Stimulated activated CD8-positive, alpha-beta memory T cell treated with anti-CD3 and anti-CD28 coated beads, Interleukin-4, amount 100 ng/mL, for 24 hours (primary cell): ENCODE measurements at places on chromosomes 3 and 15.

GRCh38 chr15:91469632-91470567 is 369.8 kb downstream of the SV2B start:
- peak; percentile 30 for DNase-seq

GRCh38 chr3:25652921-25653320 is 11.8 kb downstream of the TOP2B start:
- no peak for DNase-seq

GRCh38 chr3:56406826-56407515 is 61.3 kb downstream of the ERC2 start:
- DNase-seq = no peak

DNA sequence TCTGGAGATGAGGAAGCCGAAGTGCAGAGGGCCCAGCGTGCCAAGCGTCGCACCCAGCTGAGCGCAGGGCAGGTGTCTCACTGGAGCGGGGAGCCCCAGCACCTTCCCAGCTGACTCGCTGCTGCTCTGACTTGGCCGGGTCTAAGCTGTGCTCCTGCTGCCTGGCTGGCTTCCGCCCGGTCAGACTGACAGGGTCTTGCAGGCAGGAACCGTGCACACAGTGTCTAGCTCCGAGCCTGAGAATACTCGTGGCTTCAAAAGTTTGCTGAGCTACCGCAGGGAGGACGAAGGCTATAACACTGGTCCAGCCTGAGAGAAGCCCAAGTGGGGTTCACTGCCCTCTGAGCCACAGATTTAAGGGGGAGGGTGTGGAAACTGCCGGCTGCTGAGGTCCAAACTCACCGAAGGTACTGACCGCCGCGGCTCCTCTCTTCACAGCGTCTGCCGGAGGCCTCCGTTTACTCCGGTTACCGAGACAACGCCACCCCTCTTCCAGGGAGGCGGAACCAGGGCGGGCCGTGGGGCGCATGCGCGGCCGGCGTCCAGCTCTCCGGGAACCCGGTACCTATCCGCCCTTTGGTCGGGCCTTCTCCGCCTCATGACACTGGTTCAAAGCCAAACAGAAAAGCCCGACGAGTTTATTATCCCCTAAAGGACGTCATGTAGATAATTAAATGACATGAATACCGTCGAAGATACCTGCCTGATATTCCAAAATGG is at the start of gene CFAP44:
Gene CFAP44 (minus strand): TSS at position 443 of the 720 bp plus-strand sequence. CDS start 7,829 bp downstream, outside the sequence.
- DNase-seq = peak; percentile 45

DNA sequence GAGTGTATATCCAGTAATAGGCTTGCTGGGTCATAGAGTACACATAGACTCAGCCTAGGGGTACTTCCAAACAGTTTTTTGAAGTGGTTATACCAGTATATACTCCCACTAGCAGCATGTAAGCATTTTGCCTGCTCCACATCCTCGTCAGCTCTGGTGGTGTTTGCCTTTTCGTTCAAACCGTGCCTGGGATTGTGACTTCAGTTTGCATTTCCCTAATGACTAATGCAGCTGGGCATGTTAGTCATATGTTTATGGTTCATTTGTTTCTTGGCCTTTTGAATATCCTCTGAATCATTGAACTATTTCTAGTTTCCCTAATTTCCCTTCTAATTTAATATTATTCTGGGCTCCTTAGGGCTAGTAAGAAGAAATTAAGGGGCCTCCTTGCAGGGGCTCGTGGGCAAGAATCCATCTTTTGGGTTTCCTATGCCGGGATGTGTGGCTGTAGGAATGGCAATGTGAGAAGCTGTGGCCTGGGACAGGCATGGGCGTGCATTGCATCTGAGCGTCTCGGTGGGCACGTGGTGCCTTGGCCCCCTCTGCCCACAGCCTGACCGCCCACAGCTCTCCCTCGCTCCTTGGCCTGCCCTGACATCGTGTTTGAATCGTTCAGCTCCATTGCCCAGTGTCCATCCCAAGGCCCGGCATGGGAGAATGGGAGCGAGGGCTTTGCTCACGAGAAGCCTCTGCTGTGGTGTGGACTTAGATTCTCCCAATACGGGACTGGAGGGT is 26.4 kb downstream of the FAH start:
- no peak for DNase-seq

DNA sequence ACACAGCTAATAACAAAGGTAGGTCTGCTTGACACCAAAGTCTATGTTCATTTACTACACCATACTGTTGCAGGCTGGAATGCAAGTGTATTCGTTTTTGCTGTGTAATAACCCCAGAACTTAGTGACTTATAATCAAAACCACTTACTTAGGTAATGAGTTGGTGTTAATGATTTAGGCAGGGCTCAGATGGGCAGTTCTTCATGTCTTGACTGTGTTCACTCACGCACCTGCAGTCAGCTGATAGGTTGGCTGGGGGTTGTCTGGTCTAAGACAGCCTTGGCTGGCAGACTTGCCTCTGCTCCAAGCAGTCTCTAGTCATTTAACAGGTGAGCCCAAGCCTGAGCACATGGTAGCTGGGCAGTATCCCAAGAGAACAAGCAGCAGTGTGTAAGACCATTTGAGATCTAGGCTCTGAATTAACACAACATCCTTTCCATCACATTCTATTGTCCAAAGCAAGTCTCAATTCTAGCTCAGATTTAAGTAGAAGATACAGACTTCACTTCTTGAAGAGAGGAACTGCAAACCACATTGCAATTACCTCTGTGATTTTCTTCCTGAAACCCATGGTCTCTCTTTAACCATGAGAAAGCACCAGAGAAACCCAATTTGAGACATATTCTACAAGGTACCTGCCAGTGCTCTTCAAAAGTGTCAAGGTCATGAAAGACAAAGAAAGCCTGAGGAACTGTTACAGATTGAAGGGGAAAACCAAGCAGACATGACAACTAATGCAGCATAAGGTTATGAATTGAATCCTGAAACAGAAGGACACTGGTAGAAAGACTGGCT is 13.3 kb upstream of the DCLK3 start:
- DNase-seq = no peak

DNA sequence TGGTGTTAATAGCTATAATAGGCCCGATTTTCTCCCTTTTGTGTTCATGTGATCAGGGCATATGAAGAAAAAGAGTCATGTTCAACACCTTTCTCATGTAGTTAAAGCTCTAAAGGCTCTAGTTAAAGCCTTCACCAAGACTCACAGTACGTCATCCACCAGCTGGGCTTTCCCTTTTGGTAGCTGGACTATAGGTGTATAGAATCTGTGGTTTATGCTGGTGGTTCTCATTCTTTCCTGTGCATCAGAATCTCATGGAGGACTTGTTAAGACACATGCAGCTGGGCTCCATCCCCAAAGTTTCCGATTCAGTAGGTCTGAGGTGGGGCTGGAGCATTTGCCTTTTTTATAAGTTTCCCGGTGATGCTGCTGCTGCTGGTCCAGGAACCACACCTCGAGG is 31.0 kb downstream of the CFAP91 start:
- DNase-seq = no peak

DNA sequence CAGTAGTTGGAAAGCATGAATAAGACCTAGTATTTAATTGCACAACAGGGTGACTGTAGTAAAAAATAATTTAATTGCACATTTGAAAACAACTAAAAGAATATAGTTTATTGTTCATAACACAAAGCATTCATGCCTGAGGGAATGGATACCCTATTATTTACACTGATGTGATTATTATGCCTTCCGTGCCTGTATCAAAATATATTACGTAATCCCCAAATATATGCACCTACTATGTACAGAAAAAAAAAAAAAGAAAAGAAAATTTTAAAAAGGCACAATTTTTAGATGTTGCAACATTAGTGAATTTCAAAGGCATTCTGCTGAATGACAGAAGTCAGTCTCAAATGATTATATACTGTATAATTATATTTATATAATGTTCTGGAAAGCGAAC is 647.2 kb upstream of the BCHE start:
- DNase-seq = no peak

- no peak for DNase-seq
Observed at GRCh38 chr3:39325236-39325635, 4.3 kb upstream of the CCR8 start.

GRCh38 chr3:128348805-128349531 is 117.7 kb downstream of the DNAJB8 start:
- no peak for DNase-seq

- no peak for DNase-seq
Observed at GRCh38 chr3:146598535-146598934, 6.6 kb downstream of the PLSCR5 start.

GRCh38 chr15:55915876-55916567 is 77.4 kb downstream of the NEDD4 start:
- no peak for DNase-seq
